ENCODE measurements at places on chromosomes 3 and 15. TPM values are rescaled to one million over a fixed set of nuclear protein-coding genes. Genes with fewer than 3 reads are reported as not detected.

DNA sequence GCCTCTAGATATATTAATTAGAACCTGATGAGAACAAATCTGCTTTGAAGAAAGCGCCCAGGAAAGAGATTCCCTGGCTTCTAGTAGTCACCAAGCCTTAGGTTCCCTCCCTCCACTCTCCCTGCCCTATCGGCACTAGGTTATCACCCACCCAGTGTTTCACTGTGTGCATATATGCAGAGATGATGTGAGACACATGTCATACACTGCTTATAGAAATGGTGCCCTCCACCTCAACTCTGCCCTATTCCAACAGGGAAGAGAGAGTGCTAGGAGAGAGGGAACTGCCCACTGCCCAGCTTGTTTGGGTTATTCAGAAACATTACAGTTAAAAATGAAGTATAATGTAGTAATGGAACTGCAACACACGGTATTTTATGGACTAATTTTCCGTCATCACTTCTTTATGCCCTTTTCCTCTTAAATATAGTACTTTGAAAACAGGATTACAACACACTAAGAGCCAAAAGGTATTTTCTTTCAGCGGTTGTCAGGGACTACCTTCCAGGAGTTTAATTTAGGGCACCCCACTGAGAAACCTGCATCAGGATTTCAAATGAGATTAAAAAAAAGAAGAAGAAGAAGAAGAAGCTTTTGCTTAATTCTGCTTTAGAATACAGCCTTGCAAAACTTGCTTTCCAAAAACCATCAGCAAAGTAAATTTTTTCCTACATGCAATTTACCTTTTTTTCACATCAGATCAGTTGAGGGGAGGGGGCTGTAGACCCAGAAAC, 55.3 kb downstream of the MEIS2 start:
- H3K4me3 ChIP-seq = no peak overlapping the region
- H3K27ac ChIP-seq = peak overlapping the region; percentile 87
- H3K27me3 ChIP-seq = peaks cover 2% of the 10 kb centered on the region
- peaks cover 30% of the 10 kb centered on the region for H3K4me1 ChIP-seq
- no peaks in the 10 kb centered on the region for H3K36me3 ChIP-seq
- DNase-seq = no peak

DNA sequence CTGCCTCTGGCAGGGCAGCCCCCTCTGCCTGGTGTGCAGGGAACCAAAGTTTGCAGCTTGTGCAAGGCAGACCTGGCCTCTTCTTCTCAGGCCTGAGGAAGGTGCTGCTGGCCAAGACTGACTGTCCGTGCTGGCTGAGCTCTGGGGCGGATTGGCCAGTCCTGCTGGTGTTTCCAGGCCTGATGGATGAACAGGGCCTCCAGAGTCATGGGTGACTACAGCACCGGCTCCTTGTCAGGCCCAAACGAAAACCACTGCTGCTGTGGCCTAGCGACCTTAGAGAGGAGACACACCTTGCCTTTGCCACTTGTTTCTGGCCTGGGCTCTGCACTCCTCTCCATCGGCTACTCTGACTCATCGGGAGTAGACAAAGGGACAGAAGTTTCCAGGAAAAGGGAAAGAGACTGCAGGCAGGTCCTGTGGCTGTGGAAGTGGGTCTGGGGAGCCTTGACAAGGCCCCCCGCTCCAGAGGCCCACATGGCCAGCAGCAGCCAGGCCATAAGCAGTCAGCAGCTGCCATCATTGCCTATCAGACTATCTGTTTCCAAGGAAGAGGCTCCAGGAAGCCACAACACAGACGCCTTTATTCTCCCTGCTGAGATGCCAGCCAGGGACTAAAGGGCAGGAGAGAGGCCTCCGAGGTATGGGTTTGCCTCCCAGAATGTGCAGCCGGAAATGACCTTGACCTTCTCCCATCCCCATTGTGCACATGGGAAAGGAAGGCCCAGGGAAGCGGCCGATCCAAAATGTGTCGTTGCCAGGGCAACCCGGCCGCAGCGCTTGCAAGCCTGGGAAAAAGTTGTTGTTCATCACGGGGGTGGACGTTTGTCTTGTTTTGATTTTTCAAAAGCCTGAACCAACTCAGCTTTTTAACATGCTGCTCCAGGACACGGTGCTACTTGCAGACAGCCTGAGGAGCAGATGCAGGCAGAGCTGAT, 160.5 kb downstream of the CHSY1 start:
- H3K27me3 ChIP-seq = peaks cover 5% of the 10 kb centered on the region
- peaks cover 2% of the 10 kb centered on the region for H3K4me1 ChIP-seq
- no peak overlapping the region for H3K27ac ChIP-seq
- DNase-seq = no peak
- H3K4me3 ChIP-seq = no peak overlapping the region

GRCh38 chr3:152419748-152420147, 151.0 kb downstream of the MBNL1 start:
- H3K36me3 ChIP-seq = peaks cover 14% of the 10 kb centered on the region
- no peaks in the 10 kb centered on the region for H3K27me3 ChIP-seq
- no peak for DNase-seq
- H3K4me3 ChIP-seq = no peak overlapping the region

DNA sequence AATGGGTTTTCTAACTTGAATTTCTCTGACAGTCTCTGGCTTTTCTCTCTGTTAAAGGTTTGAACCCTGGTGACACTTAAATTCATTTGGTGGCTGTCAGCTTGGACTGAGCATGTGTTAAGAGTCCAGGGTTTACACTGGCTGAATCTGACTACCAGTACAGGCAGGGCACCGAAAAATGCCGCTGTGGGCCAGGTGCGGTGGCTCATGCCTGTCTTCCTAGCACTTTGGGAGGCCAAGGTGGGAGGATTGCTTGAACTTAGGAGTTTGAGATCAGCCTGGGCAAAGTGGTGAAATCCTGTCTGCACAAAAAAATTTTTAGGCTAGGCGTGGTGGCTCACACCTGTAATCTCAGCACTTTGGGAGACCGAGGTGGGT, 1.8 kb downstream of the MANF start:
- peak overlapping the region; percentile 93 for H3K4me3 ChIP-seq
- DNase-seq = no peak

- DNase-seq = no peak
- no peak overlapping the region for H3K4me3 ChIP-seq
- H3K36me3 ChIP-seq = no peaks in the 10 kb centered on the region
- no peaks in the 10 kb centered on the region for H3K4me1 ChIP-seq
- no peak overlapping the region for H3K27ac ChIP-seq
These were observed 158.2 kb downstream of the SPATA16 start for GRCh38 chr3:172982736-172983364.

DNA sequence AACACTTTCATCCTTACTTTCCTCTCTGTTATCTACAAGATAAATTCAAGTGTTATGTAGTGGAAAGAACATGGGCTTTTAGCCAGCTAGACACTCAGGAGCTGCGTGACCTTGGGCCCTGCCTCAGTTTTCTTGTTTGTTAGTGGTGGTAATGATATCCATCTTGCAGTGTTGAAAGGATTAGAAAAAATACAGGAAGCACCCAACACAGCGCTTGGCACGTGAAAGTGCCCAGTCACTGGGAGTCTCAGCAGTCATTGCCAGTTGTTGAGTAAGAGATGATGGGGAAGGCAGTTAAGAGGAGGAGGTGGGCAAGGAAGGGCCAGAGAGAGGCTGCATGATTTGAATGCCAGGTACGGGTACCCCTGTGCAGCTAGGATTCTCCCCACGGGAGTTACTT, 5.3 kb downstream of the PDIA5 start:
- H3K27me3 ChIP-seq = peaks cover 4% of the 10 kb centered on the region
- H3K27ac ChIP-seq = no peak overlapping the region
- DNase-seq = no peak

DNA sequence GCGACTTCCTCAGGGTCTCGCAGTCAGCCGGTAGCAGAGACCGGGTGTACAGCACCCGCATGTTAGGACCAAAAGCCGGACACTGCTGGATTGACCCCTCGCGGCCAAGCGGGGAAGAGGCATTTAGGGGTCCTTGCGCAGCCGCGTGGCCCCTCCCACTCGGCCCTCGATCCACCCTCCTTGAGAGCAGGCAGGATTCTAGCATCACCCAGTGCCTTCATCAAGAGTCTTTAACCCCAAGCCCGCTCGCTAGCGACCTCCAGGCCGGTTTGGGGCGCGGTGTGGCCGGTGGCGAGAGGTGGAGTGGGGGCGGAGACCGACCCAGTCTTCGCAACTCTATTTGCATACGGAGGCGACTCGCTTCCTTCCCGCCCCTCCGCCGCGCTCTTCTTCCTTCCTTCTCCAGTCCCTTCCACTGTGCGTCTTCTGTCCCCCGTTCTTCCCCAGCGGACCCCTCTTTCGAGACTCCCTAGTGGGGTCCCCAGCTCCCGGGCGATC, at the start of gene ST6GAL1:
TSS of gene ST6GAL1 (plus strand) at position 384 of the 498 bp plus-strand sequence. CDS start 112,178 bp downstream, outside the sequence.
- H3K4me3 ChIP-seq = peak within 1 kb of the TSS; percentile 95
- no peaks in the 10 kb centered on the region for H3K36me3 ChIP-seq
- peak within 1 kb of the TSS; percentile 95 for H3K27ac ChIP-seq
- H3K27me3 ChIP-seq = peaks cover 20% of the 10 kb centered on the region
- DNase-seq = peak; percentile 87
- H3K4me1 ChIP-seq = peaks cover 24% of the 10 kb centered on the region

GRCh38 chr3:34102288-34102687, 303.9 kb downstream of the PDCD6IP start:
- H3K27ac ChIP-seq = no peak overlapping the region
- H3K27me3 ChIP-seq = peaks cover 2% of the 10 kb centered on the region
- DNase-seq = no peak
- no peak overlapping the region for H3K4me3 ChIP-seq
- peaks cover 11% of the 10 kb centered on the region for H3K36me3 ChIP-seq
- H3K4me1 ChIP-seq = no peaks in the 10 kb centered on the region

DNA sequence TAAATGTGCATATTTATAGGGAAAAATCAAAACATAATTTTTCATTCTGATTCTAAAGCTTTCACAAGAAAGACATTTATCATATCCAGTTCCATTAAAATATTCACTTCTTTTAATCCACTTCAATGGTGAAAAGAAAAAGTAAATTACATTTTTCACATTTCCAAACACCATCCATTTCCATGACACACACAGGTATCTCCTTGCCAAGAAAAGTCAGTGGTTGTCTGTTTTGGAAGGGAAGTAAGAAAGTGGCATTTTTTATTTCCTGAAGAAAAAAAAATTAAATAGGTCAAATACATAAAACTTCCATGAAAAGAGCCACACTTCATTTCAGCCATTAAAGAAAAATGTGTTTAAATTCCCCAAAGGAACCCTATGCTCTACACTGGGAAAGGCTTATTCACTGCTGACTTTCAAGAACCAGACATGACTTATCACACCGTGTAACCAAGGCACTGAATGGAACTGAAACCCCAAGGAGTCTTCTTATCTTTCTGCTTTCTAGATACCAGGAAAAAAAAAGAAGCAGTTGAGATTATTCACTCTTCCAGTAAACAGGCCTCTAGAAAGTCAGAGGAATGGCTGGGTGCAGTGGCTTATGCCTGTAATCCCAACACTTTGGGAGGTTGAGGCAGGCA, 44.5 kb downstream of the OSBPL10 start:
- H3K4me1 ChIP-seq = no peaks in the 10 kb centered on the region
- H3K27ac ChIP-seq = no peak overlapping the region
- H3K36me3 ChIP-seq = no peaks in the 10 kb centered on the region
- H3K4me3 ChIP-seq = no peak overlapping the region
- H3K27me3 ChIP-seq = no peaks in the 10 kb centered on the region

- H3K36me3 ChIP-seq = peaks cover 4% of the 10 kb centered on the region
- no peak for DNase-seq
- no peak overlapping the region for H3K27ac ChIP-seq
- H3K4me3 ChIP-seq = no peak overlapping the region
- H3K27me3 ChIP-seq = no peaks in the 10 kb centered on the region
These were observed 55.8 kb upstream of the FAM98B start for GRCh38 chr15:38398134-38398533.

GRCh38 chr15:31330836-31331235, 4.2 kb downstream of the KLF13 start:
- DNase-seq = no peak
- H3K4me3 ChIP-seq = peak overlapping the region; percentile 98
- H3K27me3 ChIP-seq = peaks cover 15% of the 10 kb centered on the region
- H3K4me1 ChIP-seq = peaks cover 41% of the 10 kb centered on the region
- no peaks in the 10 kb centered on the region for H3K36me3 ChIP-seq
- H3K27ac ChIP-seq = peak overlapping the region; percentile 77

The FEZF2 gene
- total RNA-seq = 0.49 TPM

The FSIP1 gene
- 1.5 TPM for total RNA-seq

The CD96 gene
- not detected for total RNA-seq

The GP9 gene
- not detected for total RNA-seq

The TMEM45A gene
- total RNA-seq = 0.61 TPM

The CEMIP gene
- 0.25 TPM for total RNA-seq
